T follicular helper cell (primary cell): ENCODE measurements at places on chromosomes 3 and 15.

DNA sequence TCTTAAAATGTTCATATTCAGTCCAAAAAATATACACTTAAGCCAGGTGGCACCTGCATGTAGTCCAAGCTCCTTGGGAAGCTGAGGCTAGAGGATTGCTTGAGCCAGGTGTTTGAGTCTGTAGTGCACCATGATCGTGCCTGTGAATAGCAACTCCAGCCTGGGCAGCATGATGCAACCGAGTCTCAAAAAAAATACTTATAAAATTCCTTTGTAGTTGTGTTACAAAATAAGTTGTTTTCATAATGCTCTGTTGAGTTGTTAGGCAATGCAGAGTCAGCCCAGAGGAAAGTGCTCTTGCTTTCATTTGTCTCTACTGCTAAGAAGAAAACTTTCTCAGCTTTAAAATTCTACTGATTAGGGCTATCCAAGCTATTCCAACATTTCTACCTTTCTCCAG lies 442.8 kb upstream of the ARRDC4 start:
- no peak for DNase-seq

DNA sequence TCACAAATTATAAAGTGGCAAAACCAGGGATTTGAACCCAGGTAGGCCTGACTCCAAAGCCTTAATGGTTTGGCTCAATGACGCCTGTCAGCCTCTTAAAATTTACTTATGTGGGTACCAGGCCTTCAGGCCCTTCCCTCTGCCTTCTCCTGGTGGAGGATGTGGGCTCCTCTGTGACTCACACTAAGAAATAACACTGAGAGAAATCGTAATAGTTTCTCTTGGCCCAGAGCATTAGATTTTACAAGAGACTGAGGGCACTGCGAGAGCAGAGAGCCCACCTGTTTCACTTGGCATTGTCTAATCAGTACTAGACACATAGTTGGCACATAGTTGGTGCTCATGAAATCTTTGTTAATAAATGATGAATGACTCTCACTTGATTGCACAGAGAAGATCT lies 505.2 kb downstream of the SHQ1 start:
- DNase-seq: no peak

DNA sequence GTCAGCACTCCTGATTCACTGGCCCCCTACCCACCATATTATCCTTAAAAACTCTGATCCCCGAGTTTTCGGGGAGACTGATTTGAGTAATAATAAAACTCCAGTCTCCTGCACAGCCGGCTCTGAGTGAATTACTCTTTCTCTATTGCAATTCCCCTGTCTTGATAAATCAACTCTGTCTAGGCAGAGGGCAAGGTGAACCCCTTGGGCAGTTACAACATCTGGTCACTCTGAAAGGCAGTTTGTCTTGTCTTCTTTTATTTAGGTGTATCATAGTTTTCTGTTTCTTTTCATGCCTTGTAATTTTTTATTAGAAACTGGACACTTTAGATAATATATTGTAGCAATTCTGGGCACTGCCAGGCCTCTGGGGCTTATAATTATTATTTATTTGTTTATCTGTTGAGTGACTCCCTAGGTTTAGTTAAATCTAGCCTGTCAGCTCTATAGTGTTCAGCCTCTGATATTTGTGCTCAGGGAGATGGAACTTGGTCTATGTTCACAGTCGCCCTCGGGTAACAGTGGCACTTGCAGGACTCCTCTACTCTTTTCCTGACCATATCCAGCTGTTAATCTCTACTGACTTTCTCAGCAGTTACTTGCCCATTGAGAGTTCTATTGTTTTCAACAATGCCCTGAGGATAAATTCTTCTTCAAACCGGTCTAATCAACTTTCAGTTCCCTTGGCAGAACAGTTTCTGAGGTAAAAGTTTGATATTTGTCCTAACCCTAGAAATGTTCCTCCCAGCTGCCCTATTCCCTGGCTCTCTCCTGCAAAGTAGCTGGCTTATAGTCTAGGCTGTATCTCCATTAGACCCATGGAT lies 15.5 kb upstream of the PLAAT1 start:
- DNase-seq: no peak

GRCh38 chr3:32817558-32818228 lies at the start of gene TRIM71:
TRIM71 (plus strand) TSS chr3:32817997; CDS start chr3:32818081, 84 bp downstream.
- DNase-seq: no peak

DNA sequence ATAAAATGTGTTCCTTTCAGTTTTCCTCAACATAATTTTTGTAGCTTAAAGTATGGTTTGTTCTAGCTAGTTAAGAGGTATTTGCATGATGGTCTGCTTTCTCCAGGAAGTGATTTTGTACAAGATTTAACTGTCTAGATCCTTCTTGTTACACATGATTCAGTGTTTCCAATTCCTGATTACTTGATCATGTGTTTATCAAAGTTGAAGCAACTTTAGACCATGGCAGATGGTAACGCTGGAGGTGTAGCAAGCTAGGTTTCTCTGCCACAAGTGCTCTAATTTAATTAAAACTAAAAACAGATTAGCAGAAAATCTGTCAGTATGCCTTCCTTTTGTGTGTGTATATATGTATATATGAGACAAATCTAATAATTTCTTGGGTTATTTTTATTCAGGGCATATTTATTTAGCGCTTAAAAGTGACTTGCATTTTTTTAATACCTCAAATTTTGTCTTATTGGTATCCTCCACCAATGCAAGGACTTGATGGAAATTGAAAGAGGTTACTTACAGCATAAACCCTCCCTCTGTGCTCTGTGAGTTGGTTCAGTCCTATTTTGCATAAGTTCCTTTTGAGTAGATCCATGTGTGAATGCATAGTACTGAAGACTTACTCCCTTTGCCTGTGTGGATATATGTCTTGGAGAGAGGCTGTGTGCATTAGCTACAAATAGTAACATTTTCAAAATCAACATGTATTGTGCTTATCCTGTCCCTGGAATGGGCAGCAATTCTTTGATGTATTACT lies 157.3 kb upstream of the CGNL1 start:
- DNase-seq: no peak

DNA sequence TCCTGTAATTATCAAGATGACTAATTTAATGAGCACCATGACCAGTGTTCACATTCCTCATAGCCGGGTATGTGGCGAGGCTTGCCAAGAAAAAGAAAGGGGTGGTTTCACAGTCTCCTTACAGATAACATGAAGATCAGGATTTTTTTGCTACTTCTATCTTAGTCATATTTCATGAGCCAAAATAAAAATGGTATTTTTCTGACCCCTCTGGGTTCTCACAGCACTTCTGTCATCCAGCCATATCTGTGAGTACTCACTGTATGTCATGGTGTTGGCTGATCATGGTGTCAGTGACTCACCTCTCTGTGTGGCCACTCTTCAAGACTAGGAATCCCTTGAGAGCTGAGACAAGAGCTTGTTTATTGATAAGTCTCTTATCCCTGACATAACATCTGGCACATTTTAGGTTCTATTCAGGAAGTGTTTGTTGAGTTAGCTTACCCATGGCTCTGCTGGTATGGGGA lies 130.5 kb upstream of the LMCD1 start:
- no peak for DNase-seq

DNA sequence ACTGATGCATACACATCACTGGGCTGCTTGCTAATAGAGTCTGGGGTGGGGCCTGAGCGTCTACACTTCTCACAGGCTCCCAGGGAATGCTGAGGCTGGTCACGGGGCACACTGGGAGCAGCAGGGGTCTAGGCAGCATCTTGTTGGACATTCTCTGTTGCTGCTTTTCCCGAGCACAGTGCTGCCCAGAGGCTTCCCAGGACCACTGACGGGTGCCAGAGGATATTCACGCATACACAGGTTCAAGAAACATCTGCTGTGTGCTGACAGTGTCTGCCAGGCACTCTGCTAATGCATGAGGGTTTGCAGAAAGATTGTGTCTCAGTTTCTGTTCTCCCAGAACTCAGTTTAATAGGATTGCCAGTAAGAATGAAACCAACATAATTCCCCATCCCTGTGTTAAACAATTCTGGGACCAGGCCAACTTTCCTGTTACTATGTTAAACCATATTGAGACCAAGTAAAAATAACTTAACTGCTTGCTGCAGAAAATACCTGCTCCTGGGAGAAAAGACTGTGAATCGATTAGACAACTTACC lies 23.9 kb upstream of the BCL2L10 start:
- no peak for DNase-seq

DNA sequence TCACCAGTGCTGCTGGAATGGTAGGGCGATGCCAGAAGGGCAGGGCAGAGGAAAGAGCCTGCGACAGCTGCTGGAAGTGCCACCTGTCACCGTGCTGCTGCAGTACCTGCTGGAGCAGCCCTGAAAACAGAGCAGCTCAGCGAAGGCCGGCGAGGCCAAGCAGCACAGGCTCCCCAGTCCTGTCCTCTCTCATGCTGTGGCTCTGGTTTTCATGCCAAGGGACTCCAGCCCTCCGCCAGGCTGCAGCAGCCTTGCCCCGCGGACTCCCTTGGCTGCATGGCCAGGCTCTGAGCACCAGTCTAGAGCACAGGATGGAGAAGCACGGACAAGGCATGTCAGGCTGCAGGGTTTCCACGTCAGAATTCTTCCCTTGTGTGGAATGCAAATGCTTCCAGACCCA lies 43.9 kb downstream of the ADCY5 start:
- no peak for DNase-seq
